Frontal cortex (tissue), 4 donors: ENCODE measurements at places on chromosomes 7 and 10. TPM values are rescaled to one million over a fixed set of nuclear protein-coding genes. Genes with fewer than 3 reads are reported as not detected.

The ING3 gene
- 33.8 TPM for total RNA-seq

The WNT8B gene
- not detected for total RNA-seq

The LSM8 gene
- 97.0 TPM for total RNA-seq

- DNase-seq = no peak
These were observed 3.5 kb upstream of the ZNF282 start for GRCh38 chr7:149191851-149192250.

DNA sequence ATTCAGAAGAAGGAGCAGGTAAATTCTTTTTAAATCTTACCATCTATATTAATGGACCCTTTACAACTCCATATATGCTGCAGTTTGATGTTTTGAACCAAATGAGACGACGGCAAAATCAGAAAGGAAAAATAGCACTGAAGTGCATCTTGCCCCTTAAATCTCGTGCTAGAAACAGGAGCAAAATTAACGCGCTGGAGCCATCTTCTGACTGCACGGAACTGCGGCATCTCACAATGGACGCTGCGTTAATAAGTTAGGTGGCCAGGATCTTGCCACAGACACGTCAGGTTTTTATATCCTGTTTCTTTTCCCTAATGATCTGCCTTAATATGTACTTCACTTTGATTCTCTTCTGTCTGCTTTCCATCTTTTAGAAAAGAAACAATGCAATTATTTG, 354.5 kb downstream of the TFEC start:
- DNase-seq = no peak

DNA sequence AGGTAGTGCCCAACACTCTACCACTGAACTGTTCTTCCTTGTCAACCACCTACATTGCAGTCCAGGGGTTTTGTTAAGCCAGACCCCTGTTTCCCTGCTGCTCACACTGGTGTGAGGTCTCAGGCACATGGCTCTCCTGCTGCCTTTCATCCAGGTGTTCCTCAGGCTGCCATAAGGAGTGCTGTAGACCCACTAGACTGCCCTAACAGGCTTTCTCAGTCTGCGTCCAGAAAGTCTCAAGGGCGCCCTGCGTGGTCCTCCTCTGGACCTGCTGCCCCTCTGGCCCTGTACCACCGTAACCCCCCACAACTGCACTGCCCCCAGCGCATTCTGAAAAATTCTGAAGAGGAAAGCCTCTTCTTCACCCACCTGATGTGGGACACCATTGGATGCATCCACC, 225.7 kb upstream of the ANKRD30A start:
- no peak for DNase-seq

DNA sequence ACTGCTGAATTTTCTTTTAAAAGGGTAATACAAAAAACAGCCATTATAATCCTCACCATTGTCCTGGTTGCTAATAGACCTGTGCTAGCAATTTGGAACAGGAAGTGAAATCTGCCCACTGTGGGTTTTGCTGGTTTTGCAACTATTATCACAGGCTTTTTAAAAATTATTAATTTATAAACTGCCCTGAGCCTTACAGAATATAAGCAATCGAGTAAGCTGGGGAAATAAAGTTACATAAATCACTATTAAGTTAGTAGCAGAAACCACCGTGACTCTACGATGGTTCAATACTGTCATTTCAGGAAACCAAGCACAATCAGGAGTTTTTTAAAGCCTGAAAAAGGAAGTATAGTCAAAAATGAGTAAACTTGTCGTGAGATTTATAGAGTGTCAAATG, 62.3 kb downstream of the TMEM26 start:
- no peak for DNase-seq

DNA sequence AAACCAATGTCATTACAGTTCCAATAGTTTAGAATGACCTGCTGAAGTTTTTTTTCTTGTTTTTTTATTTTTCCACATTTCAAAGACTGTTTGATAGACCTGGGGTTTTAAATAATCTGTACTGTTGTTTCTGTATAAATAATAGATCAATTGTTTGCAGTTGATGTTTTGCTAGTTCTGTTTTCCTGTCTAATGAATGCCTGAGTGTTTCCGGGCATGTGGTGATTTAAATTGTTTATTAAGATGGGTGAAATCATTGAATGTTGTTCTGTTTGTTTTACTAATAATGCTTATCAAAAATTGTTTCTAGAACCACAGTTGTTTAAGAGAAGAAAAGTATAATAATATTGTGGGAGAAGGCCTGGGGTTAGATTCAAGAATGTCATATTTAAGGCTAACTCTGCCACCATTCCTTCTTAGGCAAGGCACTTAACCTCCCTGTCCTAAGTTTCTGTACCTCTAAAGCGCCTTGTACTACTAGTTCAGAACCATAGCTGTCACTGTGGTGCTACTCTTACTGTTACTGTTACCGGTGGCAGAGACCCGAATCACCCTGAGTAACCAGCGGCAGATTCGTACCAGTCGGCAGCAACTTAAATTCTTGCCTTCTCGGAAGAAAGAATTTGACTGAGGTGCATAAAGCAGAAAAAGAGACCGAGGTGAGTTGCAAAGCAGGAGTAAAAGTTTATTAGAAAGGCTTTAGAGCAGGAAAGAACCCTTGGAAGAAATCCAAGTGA, 1014.1 kb downstream of the REEP3 start:
- DNase-seq = no peak

DNA sequence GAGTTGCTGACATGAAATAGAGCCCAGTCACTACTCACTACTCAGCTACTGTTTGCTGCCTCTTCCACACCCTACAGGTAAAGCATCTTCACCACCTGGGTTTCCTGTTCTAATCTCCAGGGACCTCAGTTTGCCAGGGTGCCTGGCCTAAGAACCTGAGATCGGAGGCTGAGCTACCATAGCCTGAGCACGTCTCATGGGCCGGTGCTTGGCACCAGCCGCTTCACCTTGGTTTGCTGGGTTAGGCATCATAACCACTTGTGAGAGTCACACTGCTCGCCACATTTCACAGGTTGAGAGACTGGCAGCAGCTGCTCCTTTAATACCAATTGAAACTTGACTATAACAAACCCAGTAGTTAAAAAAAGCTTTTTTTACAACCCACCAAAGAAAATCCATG, 75.1 kb downstream of the EMX2 start:
- no peak for DNase-seq

GRCh38 chr7:99825452-99825851, 2.4 kb upstream of the CYP3A43 start:
- DNase-seq = no peak
